T-helper 2 cell treated with Interferon-gamma antibody and Interleukin-4, amounts not matched to agents 5 μg/mL and 100 μg/mL, for 36 hours (primary cell): ENCODE measurements at places on chromosomes 3 and 15.

DNA sequence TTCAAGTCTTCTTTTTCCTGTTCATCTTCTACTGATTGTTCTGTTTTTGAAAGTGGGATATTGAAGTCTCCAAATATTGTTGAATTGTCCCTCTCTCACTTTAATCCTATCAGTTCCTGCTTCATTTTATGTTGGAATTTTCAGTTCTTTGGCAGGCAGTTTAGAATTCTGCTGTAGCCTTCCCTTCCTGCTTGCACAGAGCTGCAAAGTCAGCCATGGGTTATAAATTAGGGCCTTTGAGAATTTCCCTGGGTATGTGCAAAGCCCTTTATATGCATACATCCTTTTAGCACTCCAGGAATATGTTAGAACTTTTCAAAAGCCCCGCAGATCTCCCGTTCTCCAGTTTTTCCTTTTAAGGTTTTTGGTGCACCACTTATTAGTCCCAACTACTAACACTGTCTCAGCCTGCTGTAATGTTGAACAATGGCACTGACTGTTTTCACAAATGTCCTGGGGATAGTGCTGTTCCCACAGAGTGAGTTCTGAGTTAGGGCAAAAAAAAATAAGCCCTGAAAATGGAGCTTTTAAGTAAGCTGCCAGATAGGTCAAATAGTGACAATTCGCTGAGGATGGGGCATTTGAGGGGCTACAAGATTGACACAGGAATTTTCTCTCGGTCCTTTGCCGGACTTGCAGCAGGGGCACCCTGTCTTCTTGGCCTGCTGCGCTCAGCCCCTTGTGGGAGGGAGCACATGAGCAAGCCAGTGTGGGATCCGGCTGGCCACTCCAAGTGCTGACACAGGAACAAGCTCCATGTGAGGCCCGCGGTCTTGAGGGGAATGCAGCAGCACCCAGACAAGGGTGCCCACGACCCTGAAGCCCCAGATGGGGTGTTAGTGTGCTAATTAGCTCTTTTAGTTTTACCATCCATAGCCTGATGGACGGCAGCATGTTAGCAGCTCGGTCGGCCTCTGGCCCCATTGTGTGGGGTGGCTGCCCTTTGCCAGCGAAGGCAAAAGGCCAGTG, 96.0 kb downstream of the VPS8 start:
- no peak for DNase-seq

GRCh38 chr3:122198966-122199365, 15.5 kb downstream of the CASR start:
- no peak for DNase-seq

GRCh38 chr3:38644662-38645053, 4.8 kb downstream of the SCN5A start:
- no peak for DNase-seq

DNA sequence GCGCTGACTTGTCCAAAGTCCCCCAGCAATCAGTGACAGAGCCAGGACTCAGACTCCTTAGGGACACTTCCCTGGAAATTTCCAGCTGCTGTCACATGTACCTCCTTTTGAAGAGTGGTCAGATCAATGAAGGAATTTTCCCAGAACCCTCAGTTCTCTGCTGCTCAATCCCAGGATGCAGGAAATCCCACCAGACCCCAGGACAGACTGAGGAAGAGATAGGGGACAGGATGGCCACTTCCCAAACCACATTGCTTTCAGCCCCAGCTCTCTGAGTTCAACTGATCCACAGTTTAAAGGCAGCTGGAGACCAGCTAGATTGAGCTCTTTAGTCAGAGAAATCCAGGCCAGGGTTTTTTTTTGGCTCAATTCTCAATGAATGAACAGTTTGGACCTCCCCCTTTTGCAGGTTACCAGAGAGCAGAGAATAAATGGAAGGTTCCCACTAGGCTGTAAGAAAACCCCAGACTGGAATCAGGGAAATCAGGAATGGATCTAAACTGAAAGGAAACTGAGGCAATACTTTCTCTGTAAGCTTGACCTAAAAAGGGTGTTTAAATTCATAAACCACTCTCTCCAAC, 1.5 kb downstream of the CYP1A1 start:
- no peak for DNase-seq

GRCh38 chr3:124730941-124731297, 667 bp downstream of the UMPS start:
- DNase-seq: no peak

DNA sequence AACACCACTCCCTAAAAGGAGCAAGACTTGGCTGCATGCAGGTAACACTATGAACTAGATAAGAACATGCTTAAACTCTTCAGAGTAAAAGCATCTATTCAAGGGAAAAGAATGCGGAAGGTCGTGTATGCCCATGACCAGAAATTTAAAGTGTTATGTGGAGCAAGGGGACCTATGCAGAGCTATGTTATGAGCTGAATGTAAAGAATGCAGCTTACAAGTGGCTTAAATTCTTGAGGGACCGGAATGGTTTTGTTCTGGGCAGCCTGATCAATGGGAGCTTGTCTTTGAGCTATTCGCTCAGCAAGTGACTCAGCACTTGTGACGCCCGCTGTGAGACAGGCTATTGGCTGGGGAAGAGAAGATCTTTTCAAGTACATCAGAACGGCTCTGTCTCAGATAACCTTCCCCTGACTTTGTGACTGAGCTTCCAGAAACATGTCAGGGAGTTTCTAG, 367.5 kb upstream of the THBS1 start:
- DNase-seq: no peak

DNA sequence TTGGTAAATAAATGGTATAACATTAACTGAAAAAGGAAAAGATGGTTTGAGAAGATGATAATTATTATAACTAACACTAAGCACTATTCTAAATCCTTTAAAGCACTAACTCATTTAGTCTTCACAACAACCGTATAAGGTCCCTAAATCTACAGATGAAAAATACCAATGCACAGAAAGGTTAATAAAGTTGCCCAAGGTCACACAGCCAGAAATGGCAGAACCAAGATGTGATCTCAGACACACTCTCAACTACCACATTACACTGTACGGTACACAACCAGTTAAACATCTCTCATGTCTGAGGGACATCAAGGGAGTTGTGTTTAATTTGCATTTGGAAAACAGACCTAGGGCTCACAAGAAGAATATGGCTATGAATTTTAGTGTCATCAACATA, 23.1 kb downstream of the RAB27A start:
- no peak for DNase-seq

GRCh38 chr3:30982416-30983075, 88.1 kb upstream of the GADL1 start:
- no peak for DNase-seq

DNA sequence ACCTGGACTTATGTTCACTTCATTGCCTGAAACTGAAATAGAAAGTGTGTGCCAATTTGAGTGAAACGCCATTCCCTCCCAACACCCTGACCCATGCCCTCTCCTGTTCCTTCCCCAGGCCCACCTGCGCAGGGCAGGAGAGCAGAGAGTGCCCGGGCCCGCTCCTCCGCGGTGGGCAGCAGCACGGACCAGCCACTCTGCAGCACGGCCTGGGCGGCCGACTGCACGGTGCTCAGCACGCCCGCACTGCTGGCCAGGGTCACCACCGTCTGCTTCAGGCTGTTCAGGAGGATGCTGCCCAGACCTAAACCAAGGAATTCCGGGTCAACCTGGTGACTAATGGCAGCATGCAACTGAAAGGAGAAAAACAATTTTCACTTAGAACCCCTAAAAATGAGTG, 66.0 kb downstream of the HERC2 start:
- DNase-seq: no peak

DNA sequence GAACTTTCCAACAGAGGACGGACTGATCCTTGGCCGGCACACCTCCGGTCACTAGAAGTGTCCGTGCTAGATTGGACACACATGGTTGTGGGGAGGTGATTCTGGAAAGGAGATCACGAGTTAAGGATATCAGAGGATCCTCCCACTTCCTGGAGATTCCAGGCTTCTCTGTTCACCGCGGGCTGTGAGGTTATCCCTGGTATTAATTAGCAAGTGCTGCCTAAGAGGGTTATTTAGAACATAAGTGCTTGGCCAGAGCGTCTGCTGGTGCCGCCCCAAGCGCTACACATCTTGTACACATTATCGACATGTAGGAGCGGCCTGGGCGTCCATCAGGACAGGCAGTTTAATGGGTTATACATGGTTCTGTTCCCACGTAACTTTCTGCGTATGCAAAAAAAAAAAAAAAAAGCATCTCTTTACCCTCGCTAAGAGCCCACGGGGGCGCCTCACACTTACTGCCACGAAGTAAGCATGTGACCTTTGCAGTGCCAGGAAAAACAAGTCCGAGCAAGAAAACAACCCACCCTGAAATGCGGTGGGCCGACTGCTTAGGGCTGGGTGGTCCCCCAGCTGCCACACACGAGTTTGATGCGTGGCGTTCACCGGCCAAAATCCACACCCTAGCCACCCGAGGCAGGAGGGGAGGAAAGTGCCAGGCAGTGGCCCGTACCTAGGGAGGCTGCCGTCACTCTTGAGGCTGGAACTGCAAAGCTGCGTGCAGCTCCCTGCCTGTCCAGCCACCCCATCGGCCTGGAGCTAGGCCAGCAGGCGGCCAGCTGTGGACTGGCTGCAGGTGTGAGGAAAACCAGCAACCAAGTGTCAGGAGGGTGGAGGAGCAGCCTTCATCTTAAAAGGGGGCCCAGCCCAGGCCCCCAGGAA, 78.0 kb downstream of the CPN2 start:
- DNase-seq: no peak

GRCh38 chr15:42364529-42364928, 5.2 kb downstream of the CAPN3 start:
- no peak for DNase-seq

DNA sequence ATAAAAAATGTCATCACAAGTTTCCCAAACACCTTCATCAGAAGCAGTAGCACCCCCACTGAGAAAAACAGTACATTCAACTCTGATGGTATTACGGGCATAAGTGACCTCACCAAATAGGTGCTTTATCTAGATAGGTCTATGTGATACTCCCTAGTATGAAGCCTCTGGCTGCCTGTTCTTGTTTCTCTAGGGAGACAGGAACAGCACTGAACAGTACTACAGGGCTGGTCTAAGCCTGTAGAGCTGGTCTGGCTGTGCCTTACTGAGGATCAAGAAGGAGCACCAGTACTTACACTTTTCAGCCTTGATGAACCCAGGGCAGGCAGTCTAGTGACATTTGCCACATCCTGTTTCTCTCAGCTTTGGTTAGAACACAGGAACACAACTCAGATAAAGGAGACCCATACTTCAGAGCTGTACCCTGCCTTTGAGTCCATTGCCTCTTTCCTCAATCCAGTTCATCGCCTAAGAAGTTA, 35.9 kb downstream of the OXNAD1 start:
- DNase-seq: peak; percentile 51

DNA sequence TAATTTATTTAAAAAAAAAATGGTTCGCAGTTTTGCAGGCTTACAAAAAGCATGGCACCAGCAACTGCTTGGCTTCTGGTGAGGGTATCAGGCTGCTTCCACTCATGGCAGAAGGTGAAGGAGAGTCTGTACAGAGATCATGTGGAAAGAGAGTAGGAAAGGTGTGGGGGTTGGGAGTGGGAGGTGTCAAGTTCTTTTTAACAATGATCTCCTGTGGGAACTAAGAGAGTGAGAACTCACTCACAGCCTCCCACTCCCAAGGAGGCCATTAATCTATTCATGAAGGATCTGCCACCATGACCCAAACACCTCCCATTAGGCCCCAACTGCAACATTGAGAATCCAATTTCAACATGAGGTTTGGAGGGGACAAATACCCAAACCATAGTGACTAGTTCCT, 21.1 kb upstream of the ACTL6A start:
- no peak for DNase-seq

GRCh38 chr15:39205506-39206371, 375.1 kb upstream of the THBS1 start:
- no peak for DNase-seq
